CD4-positive, alpha-beta T cell treated with Interleukin-17A for 1 hour (primary cell): ENCODE measurements at places on chromosomes 1 and 21.

- DNase-seq = no peak
These were observed 25.2 kb upstream of the SELE start for GRCh38 chr1:169759038-169759437.

DNA sequence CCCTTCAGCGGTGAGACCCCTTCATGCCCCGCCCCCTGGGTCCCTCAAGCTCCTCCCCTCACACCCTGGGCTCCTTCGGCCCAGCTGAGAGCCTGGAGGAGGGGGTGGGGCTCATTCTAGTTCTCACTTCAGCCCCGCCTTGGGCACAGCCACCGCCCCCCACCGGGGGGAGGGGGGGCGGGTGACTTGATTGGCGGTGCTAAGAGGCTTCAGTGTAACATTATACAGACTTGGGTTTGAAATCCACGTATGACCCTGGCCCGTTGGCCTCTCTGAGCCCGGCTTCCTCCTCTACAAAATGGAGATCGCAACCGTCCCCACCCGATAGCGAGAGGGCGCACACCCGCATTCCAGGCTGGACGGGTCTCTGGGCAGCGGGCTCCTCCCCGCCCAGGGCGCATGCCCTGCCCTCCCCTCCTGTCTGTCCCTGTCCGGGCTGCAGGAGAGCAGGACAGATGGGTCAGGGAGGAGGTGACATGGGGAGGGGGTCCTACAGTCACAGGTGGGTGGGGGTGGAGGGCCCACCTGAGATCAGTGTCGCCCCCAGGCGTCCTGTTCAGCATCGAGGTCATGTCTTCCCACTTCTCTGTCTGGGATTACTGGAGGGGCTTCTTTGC, 5.1 kb downstream of the CLCNKB start:
- peak; percentile 51 for DNase-seq

DNA sequence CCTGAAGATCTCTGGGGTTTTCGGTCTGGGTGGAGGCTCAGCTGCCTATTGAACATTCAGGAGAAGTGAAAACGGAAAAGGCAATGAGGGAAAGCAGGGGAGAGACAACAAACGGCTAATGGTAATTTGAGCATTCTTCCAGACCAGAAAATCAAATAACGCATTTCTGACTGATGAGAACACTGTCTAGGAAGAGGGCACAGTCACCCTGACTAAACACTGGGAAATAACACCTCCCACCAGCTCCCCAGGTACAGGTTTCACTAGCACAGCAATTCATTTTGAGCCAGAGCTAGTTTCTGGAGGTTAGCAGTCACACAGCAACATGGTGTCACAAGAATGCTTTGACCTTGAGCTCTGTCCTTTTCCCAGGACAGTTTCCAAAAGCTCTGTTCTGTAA, 21.1 kb downstream of the NCF2 start:
- no peak for DNase-seq

- DNase-seq = no peak
These were observed 94.7 kb upstream of the WARS2 start for GRCh38 chr1:119235120-119235519.
